Hindlimb muscle (tissue), 1 donor: ENCODE measurements at places on chromosomes 11 and 22. TPM values are rescaled to one million over a fixed set of nuclear protein-coding genes. Genes with fewer than 3 reads are reported as not detected.

DNA sequence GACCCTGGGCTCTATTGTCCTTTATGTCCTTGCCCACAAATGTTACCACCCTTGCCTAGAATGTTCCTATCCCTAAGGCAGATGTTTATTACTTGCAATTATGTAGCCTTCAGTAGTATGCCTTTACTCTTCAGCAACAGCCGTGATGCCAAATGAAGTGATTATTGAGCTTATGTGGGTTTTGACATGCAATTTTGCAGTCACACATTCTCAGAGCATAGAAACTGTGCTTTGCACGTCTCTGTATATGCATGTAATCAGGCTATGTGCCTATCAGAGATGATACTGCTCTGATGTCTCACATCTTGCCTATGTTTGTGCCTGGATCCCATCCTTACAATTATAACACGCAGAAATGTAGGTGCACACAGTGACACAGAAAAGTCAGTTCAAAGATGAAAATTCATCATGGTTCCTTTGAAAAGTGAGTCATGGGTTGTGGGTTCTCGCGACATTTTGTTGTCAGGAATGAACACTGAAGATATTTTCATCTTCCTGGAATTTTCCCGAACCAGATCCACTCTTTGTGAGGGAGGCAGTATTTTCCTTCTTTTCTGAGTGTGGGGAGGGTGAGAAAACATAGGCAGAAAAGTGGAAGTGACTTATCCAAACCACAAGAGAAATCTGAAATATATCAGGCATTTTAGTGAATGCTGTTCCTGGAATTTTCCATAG, 81.1 kb downstream of the BMAL1 start:
- DNase-seq: no peak

GRCh38 chr22:50599816-50600455, 657 bp upstream of the MAPK8IP2 start:
- peak; percentile 68 for DNase-seq

- no peak for DNase-seq
Observed at GRCh38 chr11:79045018-79045799, 395.6 kb downstream of the TENM4 start.

DNA sequence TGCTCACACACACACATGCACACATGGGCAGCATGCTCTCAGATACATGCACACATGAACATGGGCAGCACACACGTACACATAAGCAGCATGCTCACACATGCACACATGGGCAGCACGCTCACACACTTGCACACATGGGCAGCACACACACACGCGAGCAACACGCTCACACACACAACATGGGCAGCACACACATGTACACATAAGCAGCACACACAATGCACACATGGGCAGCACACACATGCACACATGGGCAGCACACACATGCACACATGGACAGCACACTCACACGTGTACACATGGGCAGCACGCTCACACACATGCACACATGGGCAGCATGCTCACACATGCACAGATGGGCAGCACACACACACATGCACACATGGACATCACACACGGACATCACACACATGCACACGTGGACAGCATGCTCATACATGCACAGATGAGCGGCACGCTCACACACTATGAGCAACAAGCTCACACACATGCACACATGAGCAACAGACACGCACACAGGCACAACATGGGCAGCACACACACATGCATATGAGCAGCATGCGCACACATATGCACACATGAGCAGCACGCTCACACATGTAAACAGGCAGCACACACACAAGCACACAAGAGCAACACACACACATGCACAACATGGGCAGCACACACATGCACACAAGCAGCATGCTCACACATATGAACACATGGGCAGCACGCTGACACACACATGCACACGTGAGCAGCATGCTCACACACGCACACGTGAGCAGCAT, 43.0 kb downstream of the RTN4R start:
- no peak for DNase-seq

- no peak for DNase-seq
Observed at GRCh38 chr22:29369460-29369859, 18.9 kb downstream of the AP1B1 start.

GRCh38 chr11:41254966-41255365, 204.5 kb downstream of the LRRC4C start:
- peak; percentile 2 for DNase-seq

GRCh38 chr11:74466916-74467885, at the start of gene KCNE3:
Gene KCNE3 (minus strand): TSS chr11:74467549. CDS start chr11:74457563, 9,986 bp downstream.
- DNase-seq: peak; percentile 26

- no peak for DNase-seq
Observed at GRCh38 chr22:50731811-50732624, 6.0 kb upstream of the ACR start.

The IRAG1 gene
- polyA plus RNA-seq: 6.4 TPM
